Breast epithelium (tissue), 4 donors: ENCODE measurements at places on chromosomes 4 and X.

- no peak for DNase-seq
Measured at GRCh38 chr4:99463566-99463965, 28.4 kb upstream of the ADH7 start.

- no peak for DNase-seq
Measured at GRCh38 chr4:155241664-155242063, 33.2 kb downstream of the NPY2R start.

GRCh38 chrX:78517124-78517523 lies 142.0 kb downstream of the RTL3 start:
- DNase-seq = no peak

DNA sequence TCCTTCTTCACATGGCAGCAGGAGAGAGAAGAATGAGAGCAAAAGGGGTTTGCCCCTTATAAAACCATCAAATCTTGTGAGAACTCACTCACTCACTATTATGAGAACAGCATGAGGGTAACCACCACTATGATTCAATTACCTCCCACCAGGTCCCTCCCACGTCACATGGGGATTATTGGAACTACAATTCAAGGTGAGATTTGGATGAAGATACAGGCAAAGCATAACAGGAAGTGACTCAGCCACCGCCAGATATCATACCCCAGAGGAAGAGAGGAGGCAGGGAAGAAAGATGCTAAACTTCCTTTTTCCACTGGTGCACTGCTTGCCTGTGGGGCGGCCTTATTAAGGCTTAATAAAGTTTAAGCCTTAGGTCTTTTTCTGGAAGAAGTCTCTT lies 766.1 kb downstream of the KCTD8 start:
- no peak for DNase-seq

DNA sequence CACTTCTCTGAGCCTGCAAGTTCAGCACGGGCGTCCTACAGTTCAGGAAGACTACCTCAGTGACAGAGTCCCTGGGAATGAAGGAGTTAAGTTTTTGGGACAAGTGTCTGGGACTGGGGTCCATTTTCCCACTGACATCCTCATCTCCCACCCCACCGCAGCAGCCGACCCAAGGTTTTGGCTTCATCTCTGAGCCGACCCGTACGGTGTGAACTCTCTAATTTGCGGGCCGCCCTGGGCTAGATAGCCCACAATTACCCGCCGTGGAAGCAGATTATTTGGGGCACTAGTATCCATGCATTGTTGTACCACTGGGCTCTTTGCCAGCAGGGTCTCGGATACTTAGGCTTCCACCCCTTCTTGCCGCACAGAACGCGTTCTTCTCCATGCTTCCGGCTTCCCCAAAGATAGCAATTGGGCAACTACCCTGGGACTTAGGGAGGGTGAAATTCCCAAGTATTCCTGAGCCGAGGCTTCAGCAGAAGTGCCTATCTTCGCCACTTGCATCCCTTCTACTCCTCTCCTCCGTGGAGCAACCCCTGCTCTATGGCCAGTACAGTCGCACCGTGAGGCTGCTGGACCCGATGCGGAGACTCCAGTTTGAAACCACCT lies 2.4 kb downstream of the IL1RAPL2 start:
- DNase-seq = no peak

GRCh38 chrX:63746715-63747114 lies 38.3 kb downstream of the ARHGEF9 start:
- DNase-seq = no peak

DNA sequence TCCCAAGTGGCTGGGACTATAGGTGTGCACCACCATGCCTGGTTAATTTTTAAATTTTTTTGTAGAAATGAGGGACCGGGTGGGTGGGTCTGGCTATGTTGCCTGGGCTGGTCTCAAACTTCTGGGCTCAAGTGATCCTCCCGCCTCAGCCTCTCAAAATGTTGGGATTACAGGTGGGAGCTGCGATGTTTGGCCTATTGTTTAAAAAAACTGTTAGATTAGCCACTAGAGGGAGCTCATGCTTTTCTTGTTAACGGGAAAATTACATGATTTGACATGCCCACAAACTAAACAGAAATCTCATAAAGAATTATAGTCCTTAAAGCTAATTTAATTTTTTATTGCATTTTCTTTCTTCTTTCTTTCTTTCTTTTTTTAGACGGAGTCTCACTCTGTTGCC lies 5.0 kb upstream of the SDAD1 start:
- DNase-seq = no peak

GRCh38 chr4:15327311-15328298 lies 100.2 kb upstream of the C1QTNF7 start:
- no peak for DNase-seq

DNA sequence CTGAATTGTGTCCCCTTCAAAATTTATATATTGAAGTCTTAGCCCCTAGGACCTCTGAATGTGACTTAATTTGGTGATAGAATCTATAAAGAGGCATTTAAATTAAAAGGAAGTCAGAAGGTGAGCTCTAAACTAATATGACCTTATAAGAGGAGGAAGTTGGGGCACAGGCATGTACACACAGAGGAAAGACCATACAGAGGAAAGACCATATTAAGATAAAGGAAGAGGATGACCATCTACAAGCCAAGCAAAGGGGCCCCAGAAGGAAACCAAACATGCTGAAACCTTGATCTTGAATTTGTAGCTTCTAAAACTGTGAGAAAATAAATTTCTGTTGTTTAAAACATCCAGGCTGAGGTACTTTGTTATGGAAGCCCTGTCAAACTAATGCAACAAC lies 26.9 kb upstream of the CYBB start:
- DNase-seq = no peak

GRCh38 chr4:34767407-34767806 lies 1476.9 kb downstream of the ARAP2 start:
- DNase-seq = no peak

DNA sequence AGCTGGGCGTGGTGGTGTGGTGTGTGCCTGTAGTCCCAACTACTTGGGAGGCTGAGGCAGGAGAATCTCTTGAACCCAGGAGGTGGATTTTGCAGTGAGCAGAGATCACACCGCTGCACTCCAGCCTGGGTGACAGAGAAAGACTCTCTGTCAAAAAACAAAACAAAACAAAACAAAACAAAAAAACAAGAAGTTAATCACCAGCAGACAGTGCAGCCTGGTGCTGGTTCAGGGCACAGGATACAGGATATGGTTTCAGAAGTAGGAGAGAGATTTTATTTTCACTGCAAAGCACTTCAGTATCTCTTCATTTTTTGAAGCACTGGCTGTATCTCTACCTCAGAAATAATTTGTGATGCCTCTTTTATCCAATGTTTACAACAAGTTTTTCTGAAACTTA lies 1222.9 kb upstream of the PRKX start:
- DNase-seq = no peak

GRCh38 chrX:37425370-37425769 lies 76.2 kb downstream of the PRRG1 start:
- no peak for DNase-seq

GRCh38 chrX:108087792-108088191 lies 3.5 kb downstream of the PSMD10 start:
- no peak for DNase-seq

DNA sequence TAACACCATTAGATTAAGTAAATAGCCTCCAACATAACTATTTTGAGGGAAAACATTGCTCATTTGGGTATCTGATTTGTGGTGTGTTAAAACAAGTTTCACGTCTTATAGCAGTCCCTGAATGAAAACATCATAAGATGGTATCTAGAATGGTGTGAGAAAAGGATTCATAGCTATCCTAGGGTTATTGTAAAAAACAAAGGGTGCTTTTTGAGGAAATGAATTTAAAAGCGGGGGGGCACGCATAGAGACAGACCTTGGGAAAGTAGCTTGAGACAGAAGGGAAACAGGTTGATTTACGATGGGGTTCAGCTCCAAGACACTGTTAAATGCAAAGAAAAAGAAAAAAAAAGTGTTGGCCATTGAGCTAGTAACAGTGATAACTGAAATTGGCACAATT lies 768 bp upstream of the CXCL10 start:
- DNase-seq = no peak

DNA sequence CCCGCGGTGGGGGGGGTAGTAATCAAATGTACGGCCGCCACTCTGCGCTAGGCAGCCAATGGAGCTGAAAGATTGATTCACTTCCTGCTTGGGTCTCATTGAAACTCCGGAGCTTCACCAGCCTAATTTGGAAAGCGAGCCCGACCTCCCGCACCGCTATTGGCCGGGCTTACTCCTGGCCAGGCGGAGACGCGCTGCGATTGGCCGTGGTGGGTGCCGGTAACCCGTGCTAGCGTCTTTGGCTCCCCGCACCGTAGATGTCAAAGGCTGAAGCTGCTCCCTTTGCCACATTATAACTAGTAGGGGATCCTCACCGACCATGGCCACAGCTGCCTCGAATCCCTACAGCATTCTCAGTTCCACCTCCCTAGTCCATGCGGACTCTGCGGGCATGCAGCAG lies at the start of gene POU3F4:
Gene POU3F4, plus strand, starts transcription at position 285 of the 400 bp plus-strand sequence. Its CDS starts 35 bp downstream, at position 320.
- DNase-seq = no peak

DNA sequence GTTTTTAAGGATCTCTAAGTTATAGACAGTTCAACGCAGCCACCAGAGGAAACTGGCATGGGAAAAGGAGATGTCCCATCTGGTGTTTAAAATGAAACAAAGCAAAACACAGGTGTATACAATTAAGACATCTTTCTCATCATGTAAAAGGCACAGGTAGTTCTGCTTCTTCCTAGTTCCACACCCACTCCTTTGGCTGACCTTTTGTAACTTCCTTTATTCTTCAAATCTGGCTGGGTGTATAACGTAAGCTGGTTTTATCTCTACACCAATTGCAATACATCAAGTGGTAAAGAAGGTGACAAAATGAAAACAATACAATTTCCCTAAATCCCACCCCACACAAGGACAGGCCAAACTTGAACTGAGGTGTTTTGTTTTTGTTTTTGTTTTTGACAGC lies 27.3 kb upstream of the FBXW7 start:
- DNase-seq = no peak

DNA sequence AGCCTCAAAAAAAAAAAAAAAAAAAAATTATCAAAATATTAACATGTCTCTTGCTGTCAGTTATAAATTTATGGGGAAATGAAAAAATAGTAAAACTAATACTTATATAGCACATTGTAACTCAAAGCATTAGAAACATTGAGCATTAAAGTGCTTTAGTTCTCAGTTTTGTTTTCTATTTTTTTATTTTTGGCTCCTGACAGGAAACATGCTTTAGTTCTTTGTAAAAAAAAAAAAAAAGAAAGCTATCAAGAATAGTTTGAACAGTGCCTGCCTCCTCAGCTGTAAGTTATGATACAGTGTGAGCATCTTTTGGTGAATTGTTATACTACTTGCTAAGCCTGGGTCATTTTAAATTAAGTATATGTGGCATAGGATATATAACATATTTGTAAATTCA lies 5.1 kb upstream of the CENPC start:
- DNase-seq = no peak

GRCh38 chr4:90842960-90843359 lies 715.8 kb downstream of the CCSER1 start:
- DNase-seq = no peak

GRCh38 chr4:157700898-157701694 lies 471.7 kb downstream of the GASK1B start:
- DNase-seq = no peak

GRCh38 chr4:77082886-77083608 lies 7.3 kb upstream of the CCNI start:
- no peak for DNase-seq

GRCh38 chr4:5435823-5436222 lies 272.5 kb downstream of the EVC2 start:
- no peak for DNase-seq

DNA sequence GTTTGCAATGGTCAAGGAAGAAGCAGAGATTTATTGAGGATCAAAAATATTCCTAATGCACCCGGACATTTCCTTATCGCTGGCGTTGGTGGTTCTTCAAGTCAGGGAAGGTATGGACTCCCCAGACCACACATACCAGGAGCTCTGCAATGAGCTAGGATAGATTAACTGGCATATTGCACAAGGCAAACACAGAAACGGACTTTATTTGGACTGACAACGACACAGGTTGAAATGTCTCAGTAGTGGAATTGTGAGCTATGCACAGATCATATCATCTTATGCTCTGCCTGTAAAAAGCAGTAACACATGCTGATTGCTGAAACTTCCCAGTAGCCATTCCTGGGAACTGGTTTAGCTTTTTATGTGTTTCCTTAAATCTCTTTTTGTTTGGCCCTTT lies 1.7 kb downstream of the TSPAN7 start:
- no peak for DNase-seq

GRCh38 chr4:826508-827208 lies 729 bp upstream of the CPLX1 start:
- DNase-seq = no peak

GRCh38 chr4:73685052-73685451 lies 55.3 kb upstream of the CXCL8 start:
- no peak for DNase-seq

- DNase-seq = no peak
Measured at GRCh38 chr4:139743027-139743426, 77.4 kb downstream of the MGST2 start.

- DNase-seq = no peak
Measured at GRCh38 chrX:716136-716535, 85.5 kb downstream of the SHOX start.

DNA sequence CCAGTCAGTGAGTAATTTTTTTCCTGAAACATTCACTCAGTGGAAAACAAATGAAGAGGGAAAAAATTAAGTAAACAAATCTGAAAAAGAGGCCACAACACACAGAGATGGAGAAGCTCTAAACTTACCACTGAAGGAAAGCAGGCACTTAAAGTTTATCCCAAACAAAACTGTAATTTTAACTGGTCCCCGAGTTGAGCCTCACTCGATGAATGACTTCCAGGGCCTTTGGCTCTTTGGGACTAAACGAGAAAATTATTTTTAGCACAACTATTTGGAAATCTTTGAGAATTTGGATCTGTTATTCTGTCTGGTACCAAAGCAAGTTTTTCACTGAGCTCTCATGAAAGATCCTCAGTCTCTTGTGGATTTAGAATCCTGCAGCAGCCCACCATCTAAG lies at the start of gene C1QTNF7:
Gene C1QTNF7, plus strand, starts transcription at position 333 of the 400 bp plus-strand sequence. CDS start 7,711 bp downstream, outside the sequence.
- DNase-seq = no peak

DNA sequence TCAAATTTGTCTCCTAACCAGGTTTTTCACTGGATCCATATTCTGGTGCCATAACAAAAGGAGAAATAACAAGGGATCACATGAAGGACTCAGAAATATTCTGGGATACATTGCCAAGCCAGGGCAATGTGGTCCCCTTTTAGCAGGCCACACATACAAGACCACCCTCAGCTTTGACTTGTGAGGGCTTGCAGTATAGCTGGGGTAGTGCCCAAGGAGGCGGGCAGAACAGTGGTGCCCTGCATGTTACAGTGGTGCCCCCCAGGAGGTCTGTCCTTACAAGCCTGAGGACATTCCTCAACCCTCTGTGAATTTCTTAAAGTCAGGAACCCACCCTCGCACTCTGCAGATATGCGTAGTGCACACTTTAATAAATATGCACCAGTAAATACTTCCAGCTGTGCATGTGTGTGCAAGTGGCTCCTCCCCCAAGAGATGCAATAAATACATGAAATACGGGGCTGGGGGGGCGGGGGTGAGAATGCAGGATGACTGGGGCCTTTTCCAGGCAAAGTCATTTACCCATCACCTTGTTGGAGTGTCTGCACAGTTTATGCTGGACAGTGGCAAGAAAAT lies 34.4 kb upstream of the TBL1X start:
- DNase-seq = no peak

GRCh38 chr4:122827258-122827878 lies 737 bp downstream of the FGF2 start:
- no peak for DNase-seq

- no peak for DNase-seq
Measured at GRCh38 chrX:16033331-16033730, 90.0 kb upstream of the GRPR start.

- no peak for DNase-seq
Measured at GRCh38 chr4:165328101-165328425, 594 bp downstream of the MSMO1 start.

- no peak for DNase-seq
Measured at GRCh38 chr4:52202931-52203330, 151.8 kb downstream of the SPATA18 start.

- DNase-seq = no peak
Measured at GRCh38 chr4:74624351-74625151, 169.8 kb downstream of the BTC start.
